MV-4-11 (cell line): ENCODE measurements at places on chromosomes 5 and 9.

DNA sequence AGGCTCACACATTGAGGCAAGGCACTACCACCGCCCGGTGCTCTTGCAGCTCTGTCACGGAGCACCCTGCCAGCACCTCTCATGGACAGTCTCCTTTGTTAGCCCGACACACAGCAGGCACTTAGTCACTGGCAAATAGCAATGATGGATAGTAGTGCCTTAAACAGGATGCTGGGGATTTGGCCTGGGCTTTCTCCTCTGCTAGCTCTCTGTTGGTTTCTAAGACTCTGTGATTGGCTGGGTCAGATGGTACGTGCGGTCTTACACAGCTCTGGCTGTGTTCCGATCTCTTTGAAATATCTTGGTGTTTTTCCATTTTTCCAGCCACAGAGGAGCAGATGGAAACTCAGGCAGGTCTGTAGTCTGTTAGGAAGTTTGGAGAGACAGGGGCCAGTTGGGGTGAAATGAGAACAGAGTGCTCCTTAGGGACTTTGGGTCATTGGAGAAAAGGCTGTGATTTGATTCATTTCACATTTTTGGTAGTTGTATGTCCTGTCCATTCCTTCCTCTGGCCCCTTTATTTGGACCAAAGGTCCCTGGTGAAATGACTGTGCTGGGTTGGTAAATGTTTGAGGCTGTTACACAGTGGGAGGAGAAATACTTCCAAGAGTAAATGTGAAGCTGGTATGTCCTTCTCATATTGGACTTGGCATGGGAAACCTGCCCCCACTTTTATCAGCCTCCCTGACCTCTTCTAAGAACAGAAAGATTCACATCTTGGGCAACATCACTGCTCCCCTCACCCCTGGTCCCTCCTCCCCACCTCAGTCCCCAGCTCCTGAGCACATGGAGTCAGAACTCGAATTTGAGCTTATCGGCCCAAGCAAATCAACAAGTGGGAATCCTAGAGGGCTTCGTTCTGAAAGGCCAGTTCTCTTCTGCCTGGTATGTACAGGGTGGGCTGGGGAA, 3.4 kb downstream of the SMIM3 start:
- peak; percentile 78 for DNase-seq

- DNase-seq = peak; percentile 58
These were observed 80.2 kb downstream of the NTNG2 start for GRCh38 chr9:132241840-132242620.

- DNase-seq = no peak
These were observed 153.5 kb upstream of the IRX2 start for GRCh38 chr5:2904956-2905355.

DNA sequence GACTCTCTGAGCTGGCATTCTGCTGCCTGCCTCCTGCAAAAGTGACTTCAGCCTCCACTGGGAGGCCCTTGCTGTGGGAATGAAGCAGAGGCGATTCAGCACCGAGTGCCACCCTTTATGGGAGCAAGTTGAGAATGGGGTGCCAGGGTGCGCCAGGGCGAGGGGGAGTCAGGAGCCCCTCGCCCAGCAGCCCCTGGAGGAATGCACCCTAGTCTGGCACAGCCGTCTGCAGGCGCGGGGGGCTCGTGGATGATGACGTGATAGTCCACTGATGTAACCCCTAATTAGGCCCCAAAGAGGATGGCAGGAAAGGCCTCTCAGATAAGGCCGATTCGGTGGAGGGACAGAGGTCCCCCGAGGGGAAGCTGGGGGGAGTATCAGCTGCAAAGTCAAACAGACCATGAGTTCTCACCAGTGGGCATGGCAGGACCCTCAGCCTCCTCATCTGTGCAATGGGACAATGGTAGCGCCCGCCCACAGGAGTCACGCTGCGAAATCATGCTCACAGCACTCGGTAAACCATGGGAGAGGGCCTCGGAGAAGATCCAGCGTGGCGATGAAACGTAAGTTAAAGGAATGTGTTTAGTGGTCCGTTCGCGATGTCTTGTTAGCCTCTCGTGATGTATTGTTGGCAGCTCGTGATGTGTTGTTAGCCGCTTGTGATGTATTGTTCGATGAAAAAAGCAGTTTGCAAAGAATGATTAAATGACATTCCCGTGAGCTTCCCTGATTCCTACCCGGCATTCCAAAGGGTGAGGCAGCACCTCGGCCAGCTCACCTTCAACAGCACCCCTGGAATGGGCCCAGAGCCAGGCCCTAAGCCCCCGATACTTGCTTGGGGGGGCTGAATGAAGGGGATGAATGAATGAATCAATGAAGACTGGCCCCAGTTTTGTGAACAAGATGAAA, 49.7 kb upstream of the NOTCH1 start:
- no peak for DNase-seq

- no peak for DNase-seq
These were observed 46.6 kb upstream of the PCA3 start for GRCh38 chr9:76717613-76718012.

- peak; percentile 83 for DNase-seq
These were observed 120.7 kb upstream of the PCA3 start for GRCh38 chr9:76643399-76644117.

- no peak for DNase-seq
These were observed 15.2 kb downstream of the RNF180 start for GRCh38 chr5:64180661-64181343.

DNA sequence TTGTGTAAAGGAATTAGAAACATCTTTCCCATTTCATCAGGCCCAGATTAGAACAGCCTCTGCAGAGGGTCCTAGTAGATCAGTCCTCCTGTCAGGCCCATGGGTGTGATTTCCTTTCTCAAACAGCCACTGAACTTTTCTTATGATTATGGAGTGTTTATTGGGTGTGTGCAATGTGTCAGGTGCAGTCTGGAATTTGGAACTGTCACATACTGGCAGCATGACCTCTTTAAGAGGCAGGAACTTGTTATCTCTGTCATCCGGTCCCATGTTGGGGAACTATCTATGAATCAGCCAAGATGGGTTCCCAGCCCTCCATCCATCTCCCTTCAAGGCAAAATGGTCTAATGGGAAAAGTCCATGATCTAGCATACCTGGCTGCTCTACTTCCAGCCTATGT, 11.6 kb upstream of the MEGF9 start:
- DNase-seq = no peak

GRCh38 chr9:34093578-34093977, 32.9 kb downstream of the DCAF12 start:
- no peak for DNase-seq

DNA sequence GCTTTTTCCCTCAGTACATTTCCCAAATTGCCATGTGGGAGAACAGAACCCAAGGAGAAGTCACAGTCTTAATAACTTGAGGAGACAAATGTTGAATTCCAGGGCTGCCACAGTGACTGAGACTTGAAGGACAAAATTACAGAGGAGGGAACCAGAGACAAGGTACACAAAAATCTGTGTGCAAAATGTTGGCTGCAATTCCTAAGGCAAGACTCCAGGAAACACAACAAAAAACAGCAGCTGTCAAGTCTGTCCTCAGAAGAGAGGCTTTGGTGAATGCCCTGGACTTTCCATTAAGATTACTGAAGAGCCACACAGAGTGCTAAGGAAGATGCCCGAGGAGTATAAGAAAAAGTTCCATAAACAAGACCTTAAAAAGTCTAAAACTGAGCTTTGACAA, 21.1 kb downstream of the AP3B1 start:
- no peak for DNase-seq

- DNase-seq = peak; percentile 10
These were observed 25.5 kb downstream of the ESM1 start for GRCh38 chr5:54959673-54960418.

DNA sequence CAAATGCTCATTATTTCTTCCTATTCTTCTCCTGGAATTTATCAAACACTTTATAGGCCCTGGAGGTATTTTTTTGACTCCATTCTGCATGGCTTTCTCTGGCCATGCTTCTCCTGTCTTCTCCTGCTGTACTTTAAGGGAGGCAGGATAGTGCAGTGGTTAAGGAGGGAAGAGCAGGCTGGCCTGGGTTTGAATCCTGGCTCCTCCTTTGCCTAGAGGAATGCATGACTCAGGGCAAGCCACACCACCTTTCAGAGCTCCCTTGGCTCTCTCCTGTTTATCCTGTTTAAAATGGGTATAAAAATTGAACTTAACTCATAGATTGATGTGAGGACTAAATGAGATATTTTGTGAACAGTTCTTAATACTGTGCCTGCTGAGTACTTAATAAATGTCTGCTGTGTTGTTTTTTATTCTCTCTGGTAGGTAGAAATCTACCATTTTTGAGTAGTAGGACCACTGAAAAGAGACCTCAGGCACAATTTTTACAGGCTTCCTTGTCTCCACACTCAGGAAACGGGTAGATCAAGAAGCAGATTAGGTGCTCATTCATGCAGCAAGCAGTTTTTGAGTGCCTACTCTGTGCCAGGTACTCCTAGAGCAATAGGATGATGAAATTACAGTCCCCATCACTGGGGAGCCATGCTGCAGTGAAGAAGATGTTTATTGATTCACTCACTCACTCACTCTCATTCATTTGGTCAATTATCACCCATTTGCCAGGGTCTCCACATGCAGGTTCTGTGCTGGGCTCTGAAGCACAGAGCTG, 32.7 kb upstream of the ARAP3 start:
- no peak for DNase-seq

GRCh38 chr5:156621719-156622118, 228.4 kb upstream of the PPP1R2B start:
- no peak for DNase-seq

- peak; percentile 32 for DNase-seq
These were observed 34.6 kb upstream of the WDR38 start for GRCh38 chr9:124818431-124819281.

GRCh38 chr5:127101533-127101932, 28.2 kb upstream of the C5orf63 start:
- DNase-seq = no peak

GRCh38 chr9:108209132-108209685, 646.6 kb downstream of the ACTL7B start:
- no peak for DNase-seq

DNA sequence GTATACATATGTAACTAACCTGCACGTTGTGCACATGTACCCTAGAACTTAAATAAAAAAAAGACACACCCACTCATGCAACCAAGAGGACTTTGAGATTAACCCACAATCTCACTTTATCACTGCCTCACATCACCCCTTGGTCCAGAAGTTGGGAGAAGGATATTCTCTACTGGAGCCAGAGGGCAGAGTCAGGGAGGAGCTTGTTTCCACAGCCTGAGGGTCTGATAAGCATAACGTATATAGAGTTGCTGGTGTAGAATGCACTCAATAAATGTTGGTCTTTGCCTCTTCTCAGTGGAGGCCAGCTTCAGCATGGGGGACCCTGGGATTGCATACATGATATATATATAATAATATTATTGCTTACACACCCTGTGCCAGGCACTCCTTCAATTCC, 10.1 kb downstream of the KCNV2 start:
- DNase-seq = no peak

DNA sequence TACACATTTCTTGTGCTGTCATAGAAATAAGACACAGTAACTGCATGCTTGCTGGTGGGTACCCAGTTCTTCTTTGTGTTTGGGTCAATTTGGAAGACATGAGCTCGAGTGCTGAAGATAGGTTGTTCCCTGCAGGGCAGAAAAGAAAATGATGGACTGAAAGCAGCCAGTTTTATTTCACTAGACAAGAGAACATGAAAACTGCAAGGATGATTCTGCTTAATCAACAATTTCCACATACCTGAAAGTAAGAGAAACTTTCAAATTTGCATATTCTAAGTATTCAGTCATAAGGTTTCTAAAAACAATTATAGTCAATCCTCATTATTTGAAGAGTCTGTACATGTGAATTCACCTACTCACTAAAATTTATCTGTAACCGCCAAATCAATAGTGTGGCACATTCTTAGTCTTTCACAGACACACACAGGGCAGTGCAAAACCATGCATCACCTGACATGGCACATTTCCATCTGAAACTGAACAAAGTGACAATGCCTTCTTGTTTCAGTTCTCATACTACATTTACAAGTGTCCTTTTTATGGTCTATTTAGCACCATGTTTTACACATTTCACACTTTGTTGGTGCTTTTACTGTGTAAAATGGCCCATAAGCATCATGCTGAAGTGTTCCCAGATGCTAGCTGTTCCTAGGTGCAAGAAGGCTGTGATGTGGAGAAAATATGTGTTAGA, 56.9 kb downstream of the HOMER1 start:
- no peak for DNase-seq

DNA sequence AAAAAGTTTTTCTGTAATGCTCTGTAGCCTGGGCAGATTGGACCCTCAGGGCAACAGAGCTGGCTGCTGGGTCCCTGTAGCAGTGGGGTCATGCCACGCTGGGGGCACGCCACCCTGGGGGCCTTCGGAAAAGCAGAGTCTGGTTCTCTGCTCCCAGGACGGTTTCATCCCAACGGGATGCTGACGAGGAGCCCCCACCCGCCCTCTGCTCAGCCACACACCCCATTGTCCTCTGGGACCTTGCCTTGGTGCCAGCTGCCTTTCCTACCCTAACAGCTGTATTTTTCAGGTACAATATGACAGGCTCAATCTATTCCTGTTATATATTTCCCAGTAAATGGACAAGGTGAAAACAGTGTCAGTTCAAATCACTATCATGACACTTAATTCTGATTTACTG, 29.0 kb upstream of the MVB12B start:
- DNase-seq = no peak

DNA sequence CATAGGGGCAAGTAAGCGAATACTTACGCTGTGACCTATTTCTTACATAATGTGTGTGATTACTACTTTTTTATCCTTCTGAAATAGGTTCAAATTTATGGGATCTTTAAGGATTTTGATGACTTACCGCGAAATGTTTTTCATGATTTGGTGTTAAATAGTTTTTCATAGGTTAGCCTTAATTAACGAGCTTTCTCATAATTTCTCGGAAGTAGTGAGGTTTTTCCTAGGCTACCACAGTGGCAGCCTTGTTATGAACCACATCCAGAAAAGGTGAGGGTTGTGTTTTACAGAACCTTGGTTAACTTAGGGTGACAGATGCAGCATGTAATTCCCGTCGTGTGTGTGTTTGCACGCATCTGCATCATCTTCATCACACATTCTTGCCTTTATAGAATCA, 1.3 kb downstream of the SH3GL2 start:
- DNase-seq = no peak

GRCh38 chr9:83919111-83919510, 2.1 kb downstream of the KIF27 start:
- DNase-seq = no peak

- DNase-seq = no peak
These were observed 17.1 kb downstream of the SLC12A7 start for GRCh38 chr5:1094670-1095190.

DNA sequence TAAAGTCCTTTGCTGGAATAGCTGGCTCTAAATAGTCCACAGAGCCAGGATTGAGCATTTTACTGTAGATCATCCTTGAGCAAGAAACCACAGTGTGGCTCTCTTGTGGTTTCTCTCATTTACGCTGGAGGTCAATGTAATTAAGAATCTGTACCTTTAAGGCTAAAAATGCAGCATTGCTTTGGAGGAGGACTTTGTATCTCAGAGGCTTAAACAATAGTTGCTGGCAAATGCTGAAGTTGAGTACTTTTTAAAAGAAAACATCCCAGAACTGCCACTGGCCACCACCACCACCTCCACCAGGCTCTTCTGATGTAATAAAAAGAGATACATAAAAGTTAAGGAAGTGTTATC, 177.3 kb upstream of the ADAMTSL1 start:
- DNase-seq = peak; percentile 67

GRCh38 chr5:117942861-117943519, 1045.4 kb downstream of the DTWD2 start:
- peak; percentile 88 for DNase-seq
